ENCODE measurements at places on chromosomes 16 and 17. TPM values are rescaled to one million over a fixed set of nuclear protein-coding genes. Genes with fewer than 3 reads are reported as not detected.

The TRAF4 gene
- 169 TPM for total RNA-seq

The CES1 gene
- 1.3 TPM for total RNA-seq

The IL21R gene
- not detected for total RNA-seq

The SSTR5 gene
- total RNA-seq, result 1.5 TPM

The C16orf78 gene
- total RNA-seq, result not detected

The TBC1D3 gene
- total RNA-seq, result 0.18 TPM

The HSPB9 gene
- not detected for total RNA-seq

The GAST gene
- total RNA-seq, result not detected

DNA sequence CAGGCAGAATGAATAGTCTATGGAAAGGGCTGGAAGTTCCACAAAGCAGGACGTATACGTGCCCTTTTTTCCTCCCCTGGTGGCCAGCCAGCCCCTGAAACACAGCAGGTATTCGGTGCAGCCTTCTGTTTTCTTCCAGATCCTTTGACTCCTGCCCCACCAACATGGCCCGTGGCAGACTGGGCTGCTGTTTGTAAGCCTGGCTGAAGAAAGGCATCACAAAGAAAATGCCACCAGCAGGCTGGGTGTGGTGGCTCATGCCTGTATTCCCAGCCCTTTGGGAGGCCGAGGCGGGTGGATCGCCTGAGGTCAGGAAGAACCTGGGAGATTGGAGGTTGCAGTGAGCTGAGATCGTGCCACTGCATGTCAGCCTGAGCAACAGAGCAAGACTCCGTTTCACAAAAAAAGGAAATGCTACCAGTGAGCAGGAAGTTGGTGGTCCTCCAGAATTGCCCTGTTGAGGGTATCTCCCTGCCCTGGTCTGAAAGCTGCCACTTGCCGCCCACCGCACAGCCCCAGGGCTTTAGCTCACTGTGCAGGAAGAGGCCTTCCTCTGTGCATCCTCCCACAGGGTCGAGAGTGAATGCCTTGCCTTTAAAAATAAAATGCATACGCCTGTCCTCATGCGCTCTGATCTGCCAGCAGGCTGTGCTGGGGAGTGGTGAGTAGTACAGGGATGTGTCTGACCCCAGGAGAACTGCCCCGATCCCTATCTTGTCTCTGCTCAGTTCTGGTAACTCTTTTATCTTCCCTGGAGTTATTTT lies 587.7 kb downstream of the MAF start:
- DNase-seq, result no peak

DNA sequence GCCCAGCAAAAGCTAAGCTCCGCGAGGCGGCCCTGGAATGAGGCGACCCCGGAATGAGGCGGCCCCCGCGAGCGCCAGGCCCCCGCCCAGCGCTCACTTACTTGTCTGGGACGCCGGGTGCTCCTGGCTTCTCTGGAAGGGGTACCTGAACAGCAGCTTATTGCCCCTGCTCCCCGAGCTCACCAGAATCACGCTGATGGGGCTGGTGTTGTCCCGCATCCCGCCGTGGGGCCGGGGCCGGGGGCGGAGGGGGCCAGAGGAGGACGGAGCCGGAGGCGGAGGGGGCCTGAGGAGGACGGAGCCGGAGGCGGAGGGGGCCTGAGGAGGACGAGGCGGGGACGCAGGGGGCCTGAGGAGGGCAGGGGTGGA lies 440 bp downstream of the NPRL3 start:
- peak; percentile 72 for DNase-seq

DNA sequence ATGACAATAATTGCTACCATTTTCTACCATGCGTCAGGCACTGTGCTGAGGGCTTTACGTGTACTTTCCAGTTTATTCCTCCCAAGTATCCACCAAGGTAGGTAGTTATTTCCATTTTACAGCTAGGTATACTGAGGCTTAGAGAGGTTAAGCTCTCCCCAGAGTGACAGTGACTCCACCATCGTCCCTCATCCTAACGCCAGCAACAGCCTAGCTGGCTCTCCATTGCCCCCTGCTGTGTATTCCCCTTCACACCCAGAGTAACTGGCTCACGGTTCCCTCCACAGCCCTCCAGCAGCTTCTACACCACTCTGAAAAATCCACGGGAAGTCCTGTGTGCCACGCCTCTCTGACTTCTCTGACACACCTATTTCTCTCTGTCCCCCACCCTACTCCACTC lies 7.1 kb upstream of the ASGR1 start:
- DNase-seq, result peak; percentile 62

- DNase-seq, result no peak
These were observed 250.3 kb upstream of the SOX9 start for GRCh38 chr17:71870546-71870862.

GRCh38 chr16:62424206-62424605 lies 388.0 kb upstream of the CDH8 start:
- no peak for DNase-seq

DNA sequence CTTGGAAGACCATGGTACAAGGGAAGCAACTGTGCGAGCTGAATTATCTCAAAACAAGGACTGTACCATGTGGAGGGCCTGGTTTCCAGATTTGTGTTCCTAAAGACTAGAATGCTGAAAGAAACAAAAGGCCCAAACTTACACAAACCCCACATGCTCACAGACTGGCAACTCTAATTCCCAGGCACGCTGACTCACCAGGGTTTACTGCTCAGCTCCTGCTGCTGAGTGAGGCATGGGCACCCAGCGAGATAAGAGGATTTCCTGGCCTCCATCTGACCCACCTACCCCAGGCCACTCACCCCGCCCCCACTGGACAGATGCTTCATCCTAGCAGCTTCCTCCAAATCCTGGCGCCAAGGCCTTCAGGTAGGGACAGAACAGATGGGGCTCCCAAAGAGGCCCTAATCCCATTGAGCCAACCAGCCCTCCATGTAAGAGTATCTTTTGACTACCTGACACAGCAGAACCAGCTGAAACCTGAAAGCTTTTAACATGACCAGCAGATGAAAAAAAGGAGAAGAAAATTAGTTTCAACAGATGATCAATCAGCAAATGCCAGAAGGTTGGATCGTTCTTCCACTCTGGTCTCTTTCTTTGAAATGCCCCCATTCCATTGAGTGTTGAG lies 33.9 kb downstream of the DCUN1D3 start:
- peak; percentile 60 for DNase-seq

DNA sequence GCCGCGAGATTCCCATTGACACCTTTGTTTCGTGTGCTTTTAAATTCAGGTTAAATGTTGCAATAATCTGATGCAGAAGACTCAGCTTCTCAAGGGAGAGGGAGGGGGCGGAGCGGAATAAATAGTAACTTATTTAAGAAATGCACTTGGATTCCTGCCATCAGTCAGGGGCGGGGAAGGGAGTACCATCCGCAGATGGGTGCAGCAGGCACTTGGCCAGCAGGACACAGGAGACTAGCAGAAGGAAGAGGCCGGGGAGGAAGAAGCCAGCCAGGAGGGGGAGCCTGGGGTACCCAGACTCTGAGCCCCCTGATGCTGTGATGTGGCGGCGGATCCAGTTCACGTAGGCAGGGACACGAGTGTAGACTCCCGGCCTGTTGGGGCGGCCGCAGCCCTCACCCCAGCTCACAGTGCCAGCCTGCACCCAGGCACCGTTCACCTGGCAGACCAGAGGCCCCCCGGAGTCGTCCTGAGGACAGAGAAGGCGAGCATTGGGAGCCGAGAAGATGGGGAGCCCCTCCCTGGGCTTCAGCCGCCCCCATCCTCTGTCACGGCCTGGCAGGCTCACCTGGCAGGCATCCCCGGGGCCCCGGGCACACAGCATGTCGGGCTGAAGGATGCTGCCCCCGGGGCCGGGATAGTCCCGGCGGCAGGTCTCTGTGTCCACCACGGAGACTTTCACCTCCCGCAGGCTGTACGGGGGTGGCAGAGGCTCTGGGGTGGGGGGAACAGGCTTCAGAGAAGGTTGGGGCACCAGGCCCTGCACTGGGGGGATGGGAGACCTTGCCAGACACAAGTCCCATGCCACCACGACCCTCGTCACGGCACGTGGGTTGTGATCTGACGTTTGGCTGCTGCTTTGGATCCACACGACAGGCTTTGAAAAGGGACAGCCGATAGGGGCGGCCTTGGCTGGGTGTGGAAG lies 3.2 kb downstream of the TPSG1 start:
- DNase-seq, result no peak

DNA sequence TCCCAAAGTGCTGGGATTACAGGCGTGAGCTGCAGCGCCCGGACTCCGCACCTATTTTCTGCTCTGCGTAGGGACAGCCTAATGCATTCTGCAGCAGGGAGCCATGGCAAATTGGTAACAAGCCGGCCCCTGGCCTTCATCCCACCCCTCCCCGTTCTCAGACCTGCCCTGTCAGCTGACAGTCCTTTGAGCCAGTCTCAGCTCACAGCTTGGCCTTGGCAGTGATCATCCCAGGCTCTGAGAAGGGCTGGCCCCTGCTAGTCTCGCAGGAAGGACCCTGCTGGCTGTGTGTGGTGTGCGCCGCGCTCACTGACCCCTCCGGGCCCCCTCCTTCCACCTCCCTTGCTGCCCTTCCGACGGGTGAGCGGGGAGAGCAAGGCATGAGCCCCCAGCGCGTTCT lies 10.3 kb upstream of the NPTX1 start:
- DNase-seq, result peak; percentile 85

- no peak for DNase-seq
These were observed 2.5 kb upstream of the ST6GALNAC2 start for GRCh38 chr17:76588182-76588581.

DNA sequence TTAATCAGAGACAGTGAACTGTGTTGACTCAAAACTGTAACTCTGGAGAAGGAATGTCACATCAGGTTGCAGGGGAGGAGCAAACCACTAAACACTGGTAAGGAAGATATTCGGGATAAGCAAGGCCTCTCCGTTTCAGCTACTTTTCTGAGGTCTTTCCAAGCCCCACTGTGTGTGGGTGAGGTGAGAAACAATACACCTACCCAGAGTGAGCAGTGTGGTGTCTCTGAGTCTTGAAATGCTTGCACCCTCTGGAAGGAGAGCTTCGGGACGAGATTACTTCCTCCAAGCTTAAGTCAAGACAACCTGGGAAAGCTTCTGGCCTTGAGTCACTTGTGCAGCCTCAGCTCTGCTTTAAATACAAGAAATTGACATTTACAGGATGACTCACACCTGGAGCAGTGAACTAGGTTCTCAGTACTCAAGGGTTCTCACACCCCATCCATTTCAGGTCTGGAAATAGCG lies 2.5 kb upstream of the MAP3K14 start:
- DNase-seq, result peak; percentile 45

DNA sequence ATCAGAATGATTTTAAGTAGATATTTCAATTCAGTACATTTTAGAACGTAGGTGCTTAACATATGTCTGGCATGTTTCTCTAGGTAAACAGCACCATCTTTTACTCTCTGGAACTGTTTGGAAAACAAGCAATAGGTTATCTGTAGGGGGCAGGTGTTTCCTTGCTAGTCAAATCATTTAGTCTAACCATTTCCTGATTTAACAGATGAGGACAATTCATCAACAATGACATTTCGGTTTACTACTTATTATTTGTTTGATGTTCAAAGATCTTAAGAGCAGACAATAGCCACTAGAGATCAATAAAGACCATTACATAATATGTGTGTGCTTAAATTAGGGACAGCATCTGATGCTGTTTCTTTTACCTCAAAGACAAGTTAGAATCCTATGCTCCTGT lies 173.1 kb downstream of the CEP112 start:
- no peak for DNase-seq

GRCh38 chr17:48754500-48755261 lies 26.1 kb upstream of the HOXB13 start:
- DNase-seq, result peak; percentile 90

DNA sequence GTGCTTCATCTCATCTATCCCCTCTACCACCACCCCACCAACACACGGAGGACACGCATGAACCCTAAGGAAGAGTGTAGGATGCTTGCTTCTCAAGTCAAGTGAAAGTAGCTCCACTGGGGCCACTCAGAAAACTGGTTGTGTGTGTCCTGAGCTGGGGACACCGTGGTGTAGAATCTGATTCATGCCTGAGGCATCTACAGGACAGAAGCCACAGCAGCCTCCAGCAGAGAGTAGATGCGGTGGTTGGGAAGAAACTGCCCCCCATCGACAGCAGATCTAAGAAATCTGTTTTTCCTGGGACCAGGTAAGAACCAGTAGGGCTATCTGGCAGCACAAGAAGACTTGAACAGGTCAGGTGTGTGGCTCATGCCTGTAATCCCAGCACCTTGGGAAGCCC lies 51.9 kb upstream of the HLF start:
- no peak for DNase-seq

DNA sequence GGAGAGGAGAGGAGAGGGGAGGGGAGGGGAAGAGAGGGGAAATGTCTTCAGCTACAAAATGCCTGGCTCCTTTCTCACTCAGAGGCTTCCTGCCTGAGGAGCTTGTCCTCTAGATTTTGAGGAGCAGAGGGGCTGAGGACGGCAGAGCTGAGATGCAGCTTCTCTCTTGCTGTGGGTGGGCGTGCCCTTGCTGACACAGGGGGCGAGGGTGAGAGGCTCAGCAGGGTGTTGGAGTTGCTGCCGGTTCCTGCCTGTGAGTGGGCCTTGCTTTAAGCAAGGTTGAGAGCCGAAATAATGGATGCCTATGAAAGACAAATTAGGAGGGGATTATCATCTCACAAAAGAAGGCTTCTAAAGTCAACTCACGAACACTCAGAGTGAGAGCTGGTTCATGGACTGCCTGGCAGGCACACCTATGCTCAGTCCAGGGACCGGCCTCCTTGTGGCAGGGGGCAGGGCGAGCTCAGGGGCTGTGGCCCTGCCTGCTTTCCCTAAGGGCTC lies 215.6 kb downstream of the MSI2 start:
- DNase-seq, result peak; percentile 81

DNA sequence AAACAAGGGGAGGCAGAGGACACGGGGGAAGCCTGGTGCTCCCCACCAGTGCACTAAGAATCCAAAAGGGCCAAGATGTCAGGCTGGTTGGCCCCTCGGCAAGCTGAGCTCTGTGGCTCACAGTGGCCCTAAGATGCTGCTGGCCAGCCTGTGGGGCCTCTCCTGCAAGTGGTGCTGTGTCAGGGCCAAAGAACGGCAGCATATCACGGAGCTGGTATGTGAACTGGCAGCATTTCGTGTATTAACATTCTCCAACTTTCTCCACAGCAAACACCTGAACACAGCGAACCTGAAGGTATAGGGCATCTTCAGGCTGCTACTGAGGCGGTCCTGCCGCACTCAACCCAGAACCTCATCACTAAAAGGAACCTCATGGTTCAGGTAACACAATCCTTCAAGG lies 34.8 kb downstream of the VAC14 start:
- DNase-seq, result no peak

DNA sequence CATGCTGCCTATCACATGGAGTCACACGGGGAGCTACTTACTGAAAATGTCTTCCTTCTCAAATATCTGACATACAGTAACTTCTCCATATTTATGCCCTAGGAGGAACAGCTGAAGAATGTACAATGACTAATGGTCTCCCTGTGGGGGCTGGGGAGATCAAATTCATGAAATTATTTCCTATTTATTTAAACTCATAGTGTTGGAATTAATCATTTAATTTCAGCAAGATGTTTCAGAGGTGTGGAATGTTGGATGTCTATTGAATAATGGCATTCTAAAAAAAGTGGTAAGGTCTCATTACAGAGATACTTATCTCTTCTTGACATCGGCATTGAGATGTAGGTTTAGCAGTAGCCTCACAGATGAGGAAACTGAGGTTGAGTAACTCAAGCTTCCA lies 214.3 kb upstream of the CDH11 start:
- DNase-seq, result no peak
